ENCODE measurements at places on chromosomes 13 and 19.

DNA sequence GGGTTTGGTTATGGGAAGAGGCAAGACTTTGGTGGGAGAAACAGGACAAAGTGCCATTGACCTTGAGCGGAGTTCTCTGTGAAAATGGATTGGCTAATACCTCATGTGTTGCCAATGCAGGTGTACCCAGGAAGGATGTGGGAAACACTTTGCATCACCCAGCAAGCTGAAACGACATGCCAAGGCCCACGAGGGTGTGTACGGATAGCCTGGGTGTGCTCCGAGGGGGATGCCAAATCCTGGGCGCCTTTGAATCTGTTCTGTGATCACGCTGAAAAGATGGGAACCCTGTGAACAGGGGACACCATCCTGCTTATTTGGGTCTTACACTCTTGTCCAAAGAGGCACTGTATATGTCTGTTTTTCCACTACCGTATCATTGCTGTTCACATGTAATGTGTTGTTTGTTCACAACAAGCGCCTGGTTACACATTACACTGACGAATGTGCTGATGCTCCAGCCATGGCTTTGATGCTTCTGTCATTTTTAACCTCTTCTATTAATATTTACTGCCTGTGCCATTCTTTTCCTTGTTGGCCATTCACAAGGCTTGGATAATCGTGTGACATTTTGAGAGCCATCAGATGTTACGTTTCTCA lies 8.3 kb downstream of the GTF3A start:
- DNase-seq, result no peak

DNA sequence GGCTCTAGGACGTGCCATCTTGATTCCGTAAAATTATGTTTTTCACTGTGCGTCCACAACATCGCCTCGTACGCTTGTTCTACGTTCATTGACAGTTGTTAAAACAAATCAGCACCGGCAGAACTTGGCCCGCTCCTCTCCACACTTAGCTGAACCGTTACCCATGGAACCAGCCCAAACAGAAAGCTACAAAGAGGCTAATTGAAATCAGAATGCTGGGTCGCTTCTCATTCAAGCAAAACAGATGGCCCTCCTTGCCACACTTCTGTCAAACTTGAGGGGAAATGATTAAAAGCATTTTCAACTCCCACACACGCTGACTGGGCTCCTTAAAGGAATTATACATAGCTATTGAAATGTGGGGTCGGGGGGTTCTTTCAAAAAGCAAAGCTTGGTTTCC lies 71.6 kb downstream of the TM9SF2 start:
- no peak for DNase-seq

DNA sequence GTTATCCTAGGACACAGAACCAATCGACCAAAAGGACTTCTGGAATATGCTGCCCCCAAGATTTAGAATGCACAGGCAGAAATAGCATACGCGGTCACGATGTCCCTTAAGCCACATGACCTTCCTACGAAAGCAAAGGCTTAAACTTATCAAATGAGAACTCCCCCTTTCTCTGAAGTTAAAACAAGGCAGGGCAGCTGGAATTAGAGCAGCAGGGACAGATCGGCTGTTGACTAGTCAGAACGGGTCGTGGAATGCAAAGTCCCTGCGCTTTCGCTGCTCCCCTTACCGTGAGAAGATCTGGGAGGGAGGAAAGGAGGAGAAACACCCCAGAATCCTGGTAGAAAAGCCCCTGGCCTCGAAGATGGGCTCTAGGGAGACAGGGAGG lies 799 bp upstream of the USPL1 start:
- DNase-seq, result no peak

DNA sequence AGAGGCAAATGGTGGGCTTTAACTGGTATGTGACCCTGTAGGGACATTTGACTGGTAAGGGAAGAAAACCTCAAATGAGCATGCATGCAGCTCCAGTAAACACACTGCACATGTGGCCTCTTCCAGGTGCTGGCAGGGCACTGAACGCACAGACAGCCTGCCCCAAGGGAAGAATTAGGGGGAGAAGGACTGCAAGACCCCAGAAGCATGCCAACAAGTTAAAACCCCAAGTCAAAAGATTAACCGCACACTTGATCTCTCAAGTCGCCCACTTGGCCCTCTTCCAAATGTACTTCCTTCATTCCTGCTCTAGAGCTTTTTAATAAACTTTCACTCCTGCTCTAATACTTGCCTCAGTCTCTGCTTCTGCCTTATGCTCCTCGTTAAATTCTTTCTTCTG lies 46.9 kb upstream of the SLITRK1 start:
- DNase-seq, result no peak

DNA sequence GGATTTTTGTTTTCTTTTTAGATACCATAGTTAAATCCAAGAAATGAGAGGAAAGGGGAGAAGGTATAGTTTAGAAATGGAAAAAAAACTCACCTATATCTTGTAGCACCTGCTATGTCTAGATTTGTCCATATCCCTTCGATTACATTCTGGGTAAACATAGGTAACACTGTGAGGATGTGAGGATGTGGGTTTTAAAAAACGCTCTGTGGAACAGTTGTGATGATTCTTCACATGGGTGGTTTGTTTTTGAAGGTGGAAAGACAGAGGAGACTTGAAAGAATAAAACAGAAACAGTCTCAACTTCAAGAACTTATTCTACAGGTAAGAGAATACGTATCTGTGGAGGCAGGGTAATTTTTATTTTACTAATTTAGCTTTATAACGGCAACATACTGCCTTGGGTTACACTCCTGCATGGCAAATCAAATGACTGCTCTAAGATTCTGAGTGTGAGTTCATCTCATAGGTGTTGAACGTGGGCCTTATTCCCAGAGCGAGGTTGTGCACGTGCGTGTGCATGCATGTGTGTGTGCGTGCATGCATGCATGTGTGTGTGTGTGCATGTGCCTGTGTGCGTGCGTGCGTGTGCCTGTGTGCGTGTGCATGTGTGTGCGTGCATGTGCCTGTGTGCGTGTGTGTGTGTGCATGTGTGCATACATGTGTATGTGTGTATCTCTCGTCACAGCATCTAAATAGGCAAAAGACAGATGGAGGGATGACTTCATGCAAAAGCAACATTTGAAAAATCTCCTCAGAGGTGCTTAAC lies 23.5 kb downstream of the ATP4B start:
- no peak for DNase-seq

- DNase-seq, result no peak
Measured at GRCh38 chr13:67107979-67108378, 122.2 kb downstream of the PCDH9 start.

Data from stimulated activated CD8-positive, alpha-beta memory T cell treated with anti-CD3 and anti-CD28 coated beads, Interleukin-7, amount 100 ng/mL, for 48 hours (primary cell).